Dermis blood vessel endothelial cell (primary cell): ENCODE measurements at places on chromosomes 3 and 15. TPM values are rescaled to one million over a fixed set of nuclear protein-coding genes. Genes with fewer than 3 reads are reported as not detected.

- DNase-seq = no peak
Observed at GRCh38 chr3:101903451-101903871, 54.1 kb downstream of the NFKBIZ start.

Gene SOX14
- total RNA-seq = not detected in 2 replicates

- DNase-seq = no peak
Observed at GRCh38 chr3:100621251-100621650, 11.8 kb downstream of the ADGRG7 start.

Gene ATP8B4
- total RNA-seq = 0.98 and 1.7 TPM in 2 replicates

GRCh38 chr3:3443482-3443881 lies 264.0 kb upstream of the CRBN start:
- DNase-seq = no peak

GRCh38 chr15:88956906-88957305 lies 43.7 kb upstream of the MFGE8 start:
- no peak for DNase-seq

- DNase-seq = no peak
Observed at GRCh38 chr3:43797794-43798193, 107.1 kb downstream of the ABHD5 start.

Gene FOXB1
- total RNA-seq = not detected in 2 replicates

GRCh38 chr3:138049157-138049919 lies 39.4 kb downstream of the CLDN18 start:
- no peak for DNase-seq

Gene SKOR1
- 0.05 TPM in 1 of 2 replicates, not detected in the other for total RNA-seq

DNA sequence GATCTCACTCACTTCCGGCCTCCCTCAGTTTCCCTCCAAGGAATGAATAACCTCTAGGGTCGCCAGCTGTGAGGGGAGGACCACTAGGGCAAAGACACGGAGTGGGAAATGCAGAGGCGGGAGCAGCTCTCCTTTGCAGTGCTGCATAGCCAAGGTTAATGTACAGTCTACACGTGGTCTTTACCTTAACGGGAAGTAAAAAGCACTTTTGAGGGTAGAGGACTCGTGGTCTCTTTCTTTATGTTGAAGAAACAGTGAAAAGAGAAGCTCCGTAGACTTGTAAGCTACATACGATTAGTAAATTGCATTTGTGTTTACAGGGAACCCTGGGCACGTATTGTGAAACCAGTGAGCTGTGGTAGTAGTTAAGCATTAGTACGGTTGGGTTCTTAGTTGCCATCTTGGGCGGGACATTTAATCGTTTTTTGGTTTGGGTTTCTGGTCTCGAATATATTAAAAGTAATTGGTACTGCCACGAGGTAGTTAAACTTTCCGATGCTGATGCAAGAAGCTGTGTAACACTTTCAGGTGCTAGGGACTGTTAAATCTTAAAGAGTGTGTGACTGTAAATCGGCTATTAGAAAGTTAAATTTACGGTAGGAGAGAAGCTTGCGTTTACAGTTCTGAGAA lies 828 bp downstream of the U2SURP start:
- DNase-seq = peak; percentile 38

Gene ZNF662
- total RNA-seq = 1.5 and 2.4 TPM in 2 replicates

DNA sequence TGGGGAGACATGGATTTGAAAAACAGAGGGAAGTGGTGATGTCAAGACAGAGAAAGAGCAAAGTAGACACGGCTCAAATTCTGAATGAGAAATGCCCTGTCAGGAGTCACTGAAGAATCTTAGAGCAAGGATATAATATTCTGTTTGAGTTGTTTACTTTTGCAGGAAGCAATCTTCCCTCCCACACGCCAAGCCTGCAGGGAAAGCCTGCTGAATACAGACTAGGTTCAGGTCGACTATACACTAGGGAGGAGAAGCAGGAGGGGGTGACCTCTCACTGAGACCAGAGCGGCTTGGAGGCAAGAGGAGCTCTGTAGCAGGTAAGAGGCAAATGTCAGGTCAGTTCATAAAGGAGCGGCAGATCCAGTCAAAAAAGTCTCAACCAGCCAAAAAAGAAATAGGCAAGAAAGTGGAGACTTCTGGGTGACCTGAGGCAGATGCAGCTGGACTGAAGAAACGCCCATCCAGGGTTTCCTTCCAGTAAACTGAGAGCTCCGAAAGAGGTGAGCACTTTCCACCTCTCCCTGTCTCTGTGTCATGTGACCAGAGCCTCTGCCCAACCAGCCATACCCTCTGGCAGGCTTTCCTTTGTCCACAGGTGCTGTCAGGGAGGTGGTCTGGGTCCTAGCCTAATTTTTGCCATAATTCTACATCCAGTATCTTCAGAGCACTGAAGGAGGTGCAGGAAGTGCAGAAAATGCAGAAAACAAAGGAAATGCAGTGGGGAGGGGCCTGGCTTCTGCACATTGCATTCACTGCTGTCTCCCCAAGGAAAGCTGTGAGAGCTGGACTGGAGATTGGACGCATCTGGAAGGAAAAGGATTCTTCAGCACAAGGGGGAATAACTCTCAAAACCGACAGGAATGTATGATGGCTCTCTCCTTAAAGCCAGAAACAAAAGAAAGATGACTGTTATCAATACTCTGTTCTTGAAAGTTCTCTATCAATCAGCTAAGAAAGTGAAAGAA lies 37.8 kb upstream of the CTXND1 start:
- DNase-seq = no peak

DNA sequence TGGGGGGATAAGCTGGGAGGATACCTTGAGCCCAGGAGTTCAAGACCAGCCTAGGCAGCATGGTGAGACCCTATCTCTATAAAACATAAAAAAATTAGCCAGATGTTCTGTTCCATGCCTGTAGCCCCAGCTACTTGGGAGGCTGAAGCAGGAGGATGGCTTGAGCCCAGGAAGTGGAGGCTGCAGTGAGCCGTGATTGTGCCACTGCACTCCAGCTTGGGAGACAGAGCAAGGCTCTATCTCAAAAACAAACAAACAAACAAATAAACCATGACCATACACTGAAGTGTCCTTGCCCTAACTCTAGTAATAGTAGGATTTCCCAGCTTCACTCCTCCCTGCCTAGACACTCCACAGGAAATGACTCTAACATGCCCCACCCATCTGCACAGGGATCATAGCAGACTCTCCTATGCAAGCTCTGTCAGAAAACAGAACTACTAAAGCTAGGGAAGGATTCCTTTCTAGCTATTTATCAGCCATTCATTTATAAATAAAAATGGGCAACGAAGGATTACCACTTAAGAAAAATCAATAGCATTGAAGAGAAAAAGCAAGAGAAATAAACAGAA lies 4.6 kb downstream of the ERICH6 start:
- peak; percentile 21 for DNase-seq

DNA sequence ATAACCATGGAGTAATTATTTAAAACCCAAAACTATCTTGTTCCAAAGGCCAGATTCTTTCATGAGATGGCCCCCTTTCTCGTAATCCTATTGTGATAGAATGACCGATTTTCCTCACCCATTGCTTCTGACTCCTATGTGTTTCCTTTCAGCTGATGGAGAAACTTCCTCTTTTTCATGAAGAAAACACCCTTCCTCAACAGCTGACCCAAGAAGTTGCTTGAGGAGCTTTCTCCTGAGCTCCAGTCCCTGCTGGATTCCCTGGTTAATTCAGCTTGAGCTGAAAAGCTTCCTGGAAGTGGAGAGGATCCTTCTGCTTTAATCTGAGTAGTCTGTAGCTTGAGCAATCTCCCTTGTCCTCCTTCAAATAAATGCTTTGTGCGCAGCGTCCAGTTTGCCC lies 75.0 kb downstream of the BFSP2 start:
- no peak for DNase-seq

Gene NTRK3
- under 0.01 TPM in 1 of 2 replicates, not detected in the other for total RNA-seq

DNA sequence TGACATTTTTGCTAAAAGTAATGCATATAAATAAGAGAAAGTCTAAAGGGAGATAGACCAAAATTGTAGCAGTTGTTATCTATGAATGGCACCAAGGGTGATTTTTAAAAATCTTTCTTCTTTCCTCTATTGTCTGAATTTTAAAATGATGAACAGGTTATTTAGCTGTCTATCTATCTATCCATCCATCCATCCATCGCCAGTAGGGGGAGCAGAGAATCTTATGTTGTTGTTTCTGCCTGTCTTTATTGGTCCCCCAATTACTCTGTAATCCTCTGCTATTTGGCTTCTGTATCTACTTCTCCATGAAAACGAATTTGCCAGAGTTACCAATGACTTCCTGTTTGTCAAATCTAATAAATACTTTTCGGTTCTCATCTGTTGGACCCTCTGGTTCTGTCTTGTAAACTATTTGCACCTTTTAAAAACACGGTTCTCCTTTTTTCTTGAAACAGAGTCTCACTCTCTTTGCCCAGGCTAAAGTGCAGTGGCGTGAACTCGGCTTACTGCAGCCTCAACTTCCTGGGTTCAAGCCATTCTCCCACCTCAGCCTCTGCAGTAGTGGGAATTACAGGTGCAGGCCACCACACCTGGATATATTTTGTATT lies 86.0 kb downstream of the ECT2 start:
- DNase-seq = peak; percentile 80

GRCh38 chr15:45648521-45649200 lies 13.8 kb downstream of the SQOR start:
- DNase-seq = peak; percentile 47

Gene GOLGA8T
- 0.05 TPM in 1 of 2 replicates, not detected in the other for total RNA-seq

GRCh38 chr15:32834156-32834555 lies 116.4 kb downstream of the GREM1 start:
- no peak for DNase-seq

DNA sequence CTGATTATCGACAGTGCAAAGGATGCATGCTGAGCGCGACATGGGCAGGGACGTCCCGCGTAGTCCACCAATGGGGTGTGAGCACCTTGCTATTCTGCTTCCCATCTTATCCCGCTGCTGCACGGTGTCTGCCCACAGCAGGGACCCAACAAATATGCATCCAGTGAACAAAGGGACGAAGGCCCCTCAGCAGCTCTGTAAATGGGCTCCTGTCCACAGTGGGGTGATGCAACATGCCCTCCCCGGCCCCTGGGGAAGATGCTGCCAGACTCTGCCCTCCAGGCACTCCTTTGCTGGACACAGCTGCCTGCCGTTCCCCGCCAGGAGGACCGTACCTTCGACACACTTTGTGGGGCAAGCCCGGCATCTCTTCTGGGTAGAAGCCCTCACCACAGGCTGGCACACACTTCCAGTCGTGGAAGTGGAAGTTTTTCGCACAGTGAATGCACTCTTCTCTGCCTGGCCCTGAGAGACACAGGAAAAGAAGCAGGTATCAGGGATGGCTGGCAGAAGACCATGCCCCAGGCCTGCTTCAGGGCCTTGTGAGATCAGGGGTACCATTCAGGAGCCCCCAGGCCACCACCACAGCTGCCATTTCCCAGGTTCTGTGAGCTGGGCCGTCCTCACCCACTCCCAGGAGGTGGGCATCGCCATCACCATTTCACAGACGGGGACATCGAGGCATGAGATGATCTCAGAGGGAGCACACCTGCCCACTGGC lies 18.2 kb upstream of the SNRPA1 start:
- DNase-seq = no peak

Gene CHRNB4
- not detected in 2 replicates for total RNA-seq

- no peak for DNase-seq
Observed at GRCh38 chr3:27914199-27914598, 192.1 kb upstream of the EOMES start.

DNA sequence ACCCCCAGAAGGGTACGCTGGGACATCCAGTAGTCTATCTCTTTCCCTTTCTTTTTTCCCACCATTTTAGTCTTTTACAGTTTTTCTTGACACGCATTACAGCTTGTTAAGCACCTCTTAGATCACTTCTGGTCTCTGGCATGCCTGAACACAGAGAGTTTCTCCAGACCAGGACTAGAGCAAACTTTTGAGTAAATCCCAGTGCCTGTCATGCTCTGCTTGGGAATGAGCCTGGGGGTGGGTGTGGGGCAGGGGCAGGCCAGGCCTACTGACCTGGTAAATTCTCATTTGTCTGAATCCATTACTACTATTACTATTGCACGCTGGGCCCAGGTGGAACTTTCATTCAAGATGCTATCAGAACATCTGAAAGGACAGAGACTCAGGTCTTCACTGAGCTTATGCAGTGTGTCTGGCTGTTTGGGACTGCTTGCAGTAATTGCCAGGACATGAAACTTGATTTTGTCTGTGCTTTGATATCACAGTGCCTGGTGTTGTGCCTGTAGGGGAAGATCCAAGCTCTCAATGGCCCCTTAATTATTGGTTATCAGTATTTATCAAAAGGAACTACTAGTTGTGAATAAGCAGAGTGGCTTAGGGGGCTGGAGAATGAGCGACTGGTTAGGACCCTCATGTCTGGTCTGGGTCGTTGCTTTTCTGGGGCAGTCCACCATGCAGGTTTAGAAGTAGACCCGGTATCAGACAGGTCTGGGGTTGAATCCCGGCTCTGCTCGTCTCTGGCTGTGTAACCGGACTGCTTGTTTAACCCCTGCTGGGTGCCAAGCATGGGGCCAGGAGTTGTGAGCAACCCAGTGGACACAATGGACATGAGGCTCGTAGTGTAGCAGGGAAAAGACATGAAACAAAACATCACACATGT lies 196.1 kb upstream of the TLE3 start:
- no peak for DNase-seq

- DNase-seq = peak; percentile 11
Observed at GRCh38 chr3:30401971-30402370, 204.4 kb upstream of the TGFBR2 start.

Gene UBP1
- 47.6 and 81.5 TPM in 2 replicates for total RNA-seq

GRCh38 chr15:74327756-74328155 lies 39.7 kb downstream of the CYP11A1 start:
- no peak for DNase-seq

DNA sequence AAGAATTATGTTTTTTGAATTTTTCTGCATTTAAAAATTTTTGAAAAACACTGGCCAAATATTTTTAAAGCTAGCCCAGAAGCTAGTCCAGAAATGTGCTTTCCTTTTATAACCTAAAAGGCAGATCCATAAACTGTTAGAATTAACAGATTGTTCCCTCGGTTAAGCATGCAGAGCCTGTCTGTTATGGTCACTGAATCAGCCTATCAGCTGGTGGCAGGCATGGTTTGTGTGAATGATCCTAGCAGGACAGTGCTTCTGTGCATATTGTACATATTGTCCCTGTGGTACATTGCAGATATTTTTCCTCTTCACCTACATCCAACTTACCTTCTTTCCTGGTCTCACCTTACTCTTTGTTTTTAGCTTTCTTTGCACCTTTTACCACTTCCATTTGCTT lies 53.3 kb downstream of the RARB start:
- DNase-seq = no peak

Gene MAP6D1
- total RNA-seq = 2.6 and 3.0 TPM in 2 replicates

DNA sequence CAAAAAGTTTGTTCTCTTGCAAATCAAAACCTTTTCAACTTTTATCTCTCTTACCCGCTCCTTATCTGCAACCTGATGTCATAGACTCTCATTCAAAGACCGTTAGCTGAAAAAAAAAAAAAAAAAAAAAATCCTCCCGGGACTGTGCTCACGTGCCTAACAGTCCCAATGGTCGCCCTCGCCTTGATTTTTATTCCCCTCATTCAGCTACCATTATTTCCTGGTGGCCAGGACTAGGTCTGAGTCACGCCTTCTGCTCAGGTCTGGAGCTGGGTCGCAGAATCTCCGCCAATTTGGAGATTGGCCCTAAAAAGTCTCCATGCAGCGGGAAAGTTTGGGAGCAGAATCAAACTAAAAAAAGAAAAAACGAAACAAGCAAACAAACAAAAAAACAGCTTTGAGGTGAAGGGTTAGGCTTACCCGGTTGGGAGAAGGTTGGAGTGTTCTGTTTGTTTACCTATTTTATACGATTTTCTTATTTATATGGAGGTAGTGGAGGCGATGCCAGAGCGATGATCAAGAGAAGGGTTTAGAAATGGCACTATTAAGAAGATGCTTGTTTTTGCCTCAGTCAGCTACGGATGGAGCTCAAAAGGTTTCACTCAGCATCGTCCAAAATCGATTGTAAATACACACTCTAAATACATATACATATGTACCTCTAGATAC lies 51.1 kb downstream of the ZIC4 start:
- DNase-seq = no peak

GRCh38 chr3:142999881-143000280 lies 1.5 kb upstream of the U2SURP start:
- no peak for DNase-seq
